ENCODE measurements at places on chromosomes 4 and X.

- no peak for DNase-seq
Measured at GRCh38 chr4:87783781-87784180, 15.6 kb upstream of the IBSP start.

- DNase-seq: peak; percentile 59
Measured at GRCh38 chr4:82905205-82905604, 4.7 kb downstream of the THAP9 start.

DNA sequence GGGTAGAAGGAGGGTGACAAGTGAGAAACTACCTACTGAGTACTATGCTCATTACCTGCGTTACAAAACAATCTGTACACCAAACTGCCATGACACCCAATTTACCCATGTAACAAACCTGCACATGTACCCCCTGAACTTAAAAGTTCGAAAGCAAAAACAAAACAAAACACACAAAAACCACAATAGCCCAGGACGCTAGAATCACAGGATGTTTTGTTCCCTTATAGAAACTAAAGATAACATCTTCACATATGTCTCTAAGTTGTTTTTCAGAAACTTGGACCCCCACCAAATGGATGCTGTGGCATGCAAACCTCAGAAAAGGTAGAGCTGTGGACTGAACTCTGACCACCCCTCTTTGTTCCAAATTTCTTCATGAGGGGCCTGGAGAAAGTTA, 25.2 kb upstream of the PNMA5 start:
- no peak for DNase-seq

- peak; percentile 81 for DNase-seq
Measured at GRCh38 chr4:155953151-155954117, at the start of gene CTSO. TSS of gene CTSO (minus strand) at chr4:155953866. CDS start at chr4:155953847, 19 bp downstream.

DNA sequence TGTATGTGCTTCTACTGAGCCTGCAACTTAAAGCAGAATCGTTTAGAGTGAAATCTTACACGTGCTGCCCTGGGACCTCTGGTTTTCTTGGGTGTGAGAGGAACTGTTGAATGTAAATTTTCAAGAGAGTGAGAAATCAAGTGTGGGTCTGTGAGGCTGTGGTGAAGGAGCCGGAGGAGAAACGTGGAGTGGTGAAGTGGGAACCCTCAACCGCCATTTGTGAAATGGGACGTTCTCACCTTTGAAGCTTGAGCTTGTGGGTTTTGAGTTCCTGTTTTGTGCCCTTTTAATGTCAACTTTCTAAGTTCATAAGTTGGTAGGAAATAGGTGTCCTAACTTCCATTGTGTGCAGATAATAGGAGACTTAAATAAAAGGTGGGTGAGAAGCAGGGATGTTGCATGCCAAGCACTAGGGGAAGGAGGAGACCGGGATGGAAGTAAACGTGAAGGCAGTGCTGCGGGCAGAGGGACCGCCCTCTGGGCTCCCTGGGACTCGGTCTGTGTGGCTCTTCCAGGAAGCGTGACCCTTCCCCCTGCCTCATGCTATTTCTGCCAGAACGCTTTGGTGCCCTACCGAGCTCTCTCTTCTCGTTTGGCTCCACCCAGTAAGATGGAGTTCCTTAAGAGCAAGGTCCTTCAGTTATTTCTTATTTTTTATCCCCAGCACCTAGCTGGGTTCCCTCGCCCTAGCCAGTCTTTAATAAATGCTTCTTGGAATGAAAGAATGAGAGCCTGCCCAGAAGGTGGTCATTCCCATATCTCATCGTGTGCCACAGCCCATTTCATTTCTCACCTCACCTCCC, 56.0 kb downstream of the TMEM131L start:
- no peak for DNase-seq

- DNase-seq: no peak
Measured at GRCh38 chrX:24498975-24499374, 33.9 kb downstream of the PDK3 start.

DNA sequence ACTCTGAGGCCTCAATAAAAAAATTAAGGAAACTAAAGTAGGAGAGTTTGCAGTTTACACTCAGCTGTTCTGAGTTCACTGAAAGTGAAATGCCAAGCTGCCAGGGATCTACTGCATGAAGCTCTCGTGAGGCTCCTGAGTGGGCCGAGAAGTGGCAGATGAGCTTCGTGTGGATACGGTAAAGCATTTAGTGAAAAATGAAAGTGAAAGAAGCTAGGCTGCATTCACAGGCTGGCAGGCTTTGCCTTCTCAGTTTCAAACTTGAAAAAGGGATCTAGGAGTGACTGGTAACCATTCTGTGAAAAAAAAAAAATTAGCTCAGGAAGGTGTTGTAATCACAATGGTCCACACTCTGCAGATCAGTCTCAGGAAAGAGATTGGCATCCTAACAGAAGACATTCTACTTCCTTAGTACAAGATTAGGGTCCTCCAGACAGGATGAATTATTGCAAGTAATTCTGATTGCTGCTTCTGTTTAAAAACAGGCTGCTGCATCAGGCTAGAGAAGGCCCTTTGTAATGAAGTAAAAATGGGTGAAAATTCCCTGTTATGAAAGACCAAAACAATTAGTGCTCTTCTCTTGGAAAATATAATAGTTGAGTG, 679.9 kb downstream of the RPA4 start:
- DNase-seq: peak; percentile 38

- no peak for DNase-seq
Measured at GRCh38 chr4:15945516-15945915, 7.0 kb upstream of the FGFBP1 start.

GRCh38 chrX:97446298-97446882, 562.7 kb downstream of the RPA4 start:
- DNase-seq: no peak

- no peak for DNase-seq
Measured at GRCh38 chrX:151723156-151723760, 7.4 kb downstream of the FATE1 start.

DNA sequence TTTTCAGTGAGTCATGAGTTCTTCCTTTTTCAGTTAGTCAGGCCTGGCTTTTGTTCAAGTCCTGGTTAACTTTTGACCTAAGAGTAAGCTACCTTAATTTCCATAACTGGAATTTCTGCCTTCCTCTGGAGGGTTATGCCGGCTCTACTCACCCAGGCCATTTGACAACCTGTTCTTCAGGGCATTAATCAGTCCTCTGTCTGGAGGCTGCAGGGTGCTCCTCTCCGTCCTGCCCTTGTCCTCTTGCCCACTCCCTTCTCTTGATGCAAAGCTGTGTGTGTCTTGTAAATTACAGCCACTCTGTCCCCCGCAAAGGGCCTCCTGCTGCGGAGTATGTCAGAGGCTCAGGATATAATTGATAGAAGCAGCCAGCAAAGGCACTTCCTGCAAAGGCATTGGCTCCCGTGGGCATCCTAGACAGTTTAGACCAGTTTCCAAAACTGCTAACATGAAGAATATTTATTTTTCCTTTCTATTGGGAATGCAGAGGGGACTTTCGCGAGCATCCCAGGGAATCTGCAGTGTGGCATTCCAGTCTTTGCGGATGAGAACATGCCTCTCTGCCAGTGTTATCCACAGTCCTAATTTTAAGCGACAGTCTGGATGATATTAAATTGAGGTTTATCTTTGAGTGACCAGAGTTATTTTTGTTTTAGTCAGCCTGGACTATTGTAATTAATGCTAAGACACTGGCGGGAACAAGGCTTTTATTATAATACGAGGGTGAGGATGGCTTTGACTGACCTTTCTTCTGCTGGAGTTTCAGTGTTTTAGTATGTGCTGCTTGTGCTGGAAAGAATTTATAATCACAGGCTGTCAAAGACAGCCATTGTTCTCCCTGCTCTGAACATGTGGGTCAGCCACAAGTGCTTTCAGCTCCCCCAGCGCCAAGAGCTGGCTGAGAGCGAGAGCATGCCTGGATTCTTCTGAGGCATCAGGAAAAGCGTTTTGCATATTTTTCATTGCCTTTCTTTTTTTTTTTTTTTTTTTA, 74.2 kb downstream of the LIMCH1 start:
- peak; percentile 51 for DNase-seq

DNA sequence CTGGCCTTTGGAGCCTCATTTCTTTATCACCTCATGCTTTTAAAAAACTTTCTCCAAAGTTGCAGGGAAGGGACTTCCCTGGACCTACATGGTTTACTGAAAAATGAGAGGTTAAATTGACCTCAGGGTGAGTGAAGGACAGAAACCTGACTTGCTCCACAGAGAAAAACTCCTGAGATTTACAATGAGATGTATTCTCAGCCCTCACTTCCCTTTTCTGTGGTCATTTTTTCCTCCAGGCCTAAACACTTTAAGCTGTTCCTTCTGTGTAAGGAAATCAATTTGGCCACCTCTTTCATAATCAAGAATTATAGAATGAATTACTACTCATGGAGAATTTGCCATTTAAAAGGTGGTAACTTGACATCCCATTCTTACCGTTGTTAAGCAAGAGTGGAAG, 77.9 kb downstream of the HPGD start:
- DNase-seq: no peak

DNA sequence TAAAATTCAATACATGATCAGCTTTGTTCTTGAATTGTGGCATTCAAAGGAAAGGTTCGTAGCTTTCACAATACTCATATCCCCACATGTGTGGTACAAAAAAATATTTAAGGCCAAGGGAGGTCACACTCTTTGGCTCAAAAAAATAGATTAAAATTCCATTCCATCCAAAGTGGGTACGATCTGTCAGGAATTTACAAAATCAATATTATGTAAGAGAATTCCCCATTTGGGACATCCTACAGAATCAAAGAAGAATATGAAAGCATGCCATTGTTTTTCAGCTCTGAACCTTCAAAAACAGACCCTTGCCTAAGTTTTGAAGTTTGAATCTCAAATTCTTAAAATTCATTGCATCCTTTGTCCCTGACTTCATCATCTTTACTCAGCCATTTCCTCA, 85.8 kb downstream of the MID1 start:
- no peak for DNase-seq

DNA sequence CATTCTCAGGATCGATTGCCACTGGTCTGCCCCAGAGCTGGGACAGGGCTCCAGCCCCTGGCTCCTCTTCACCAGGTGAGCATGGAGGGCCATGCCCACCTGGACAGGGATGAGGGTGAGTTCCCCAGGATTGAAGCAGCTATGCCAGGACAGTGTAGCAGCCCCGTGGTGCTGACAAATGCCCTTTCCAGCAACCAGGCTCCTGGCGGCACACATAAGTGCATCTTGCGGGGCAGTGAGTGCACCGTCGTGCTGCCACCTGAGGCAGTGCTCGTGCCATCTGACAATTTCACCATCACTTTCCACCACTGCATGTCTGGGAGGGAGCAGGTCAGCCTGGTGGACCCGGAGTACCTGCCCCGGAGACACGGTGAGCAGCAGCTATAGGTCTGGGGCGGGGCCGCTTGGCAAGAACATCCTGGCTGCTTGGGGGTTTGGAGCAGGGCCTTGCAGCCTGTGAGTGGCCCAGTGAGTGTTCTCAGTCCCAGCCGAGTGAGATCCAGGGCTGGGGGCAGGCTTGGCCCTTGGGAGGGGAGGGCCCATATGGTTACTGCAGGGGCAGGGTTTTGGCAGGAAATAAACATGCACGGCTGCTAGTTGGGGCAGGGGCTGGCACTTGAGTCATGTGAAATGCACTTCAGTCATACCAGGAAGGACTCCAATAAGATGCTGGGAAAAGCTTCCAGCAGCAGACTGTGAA, 6.1 kb downstream of the IL9R start:
- no peak for DNase-seq

- no peak for DNase-seq
Measured at GRCh38 chrX:119101168-119101567, 26.4 kb downstream of the KIAA1210 start.

- no peak for DNase-seq
Measured at GRCh38 chrX:53438832-53439230, 4.7 kb upstream of the HSD17B10 start.

DNA sequence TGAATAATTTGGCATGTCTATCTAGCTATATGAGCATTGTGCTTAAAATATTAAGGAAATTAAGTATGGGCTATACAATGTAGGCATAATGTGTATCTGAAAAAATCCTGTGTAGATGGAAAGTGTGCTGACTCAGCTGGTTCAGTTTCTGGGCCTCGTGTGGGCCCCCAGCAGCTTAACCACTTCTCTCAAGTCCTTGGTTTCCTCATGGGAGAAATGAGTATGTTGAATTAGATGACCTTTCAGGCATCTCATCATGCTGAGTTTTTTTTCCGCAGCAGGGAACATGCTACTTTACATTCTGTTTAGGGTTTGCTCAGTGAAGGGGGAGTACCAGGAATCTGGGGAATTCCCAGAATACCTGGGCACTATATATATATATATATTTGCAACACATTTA, 30.5 kb downstream of the RHOH start:
- no peak for DNase-seq

DNA sequence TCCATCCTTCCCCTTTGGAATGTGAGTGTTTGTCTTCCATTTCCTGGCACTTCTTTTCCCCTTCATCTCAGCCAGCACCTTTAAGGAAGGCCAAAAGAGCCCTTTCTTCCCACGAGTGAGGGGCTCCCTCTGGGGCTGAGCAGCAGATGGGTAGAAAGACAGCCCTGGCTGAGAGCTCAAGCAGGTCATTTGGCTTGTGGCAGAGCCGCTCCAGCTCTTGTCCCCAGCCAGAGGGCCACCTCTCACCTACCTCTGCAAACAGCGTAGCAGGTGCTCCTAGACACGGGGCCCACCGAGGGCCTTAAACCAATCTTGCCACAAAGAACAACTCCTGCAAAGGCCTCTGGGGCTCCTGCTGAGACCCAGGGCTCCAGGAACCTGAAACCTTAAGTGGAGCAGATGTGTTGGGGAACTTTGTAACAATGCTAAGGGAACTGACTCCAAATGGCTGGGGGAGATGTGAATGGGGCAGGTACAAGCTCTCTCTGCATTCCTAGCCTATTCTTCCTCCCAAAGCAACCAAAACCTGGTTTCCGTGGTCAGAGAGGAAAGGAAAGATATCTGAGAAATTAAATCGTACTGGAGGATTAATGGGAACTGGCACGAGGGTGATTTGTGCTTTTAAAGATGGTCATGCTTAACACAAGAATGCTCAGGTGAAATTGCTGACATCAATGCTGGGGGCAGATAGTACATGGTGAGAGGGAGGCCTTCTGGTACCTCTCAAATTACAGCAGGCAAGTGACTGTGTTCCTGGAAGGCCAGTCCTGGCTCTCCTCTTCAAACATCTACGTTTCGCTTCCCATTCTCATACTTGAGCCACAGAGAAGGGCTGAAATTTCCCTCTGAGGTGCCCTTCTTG, 27.0 kb downstream of the TFDP3 start:
- no peak for DNase-seq

- DNase-seq: no peak
Measured at GRCh38 chrX:136034668-136035067, 49.4 kb downstream of the SLC9A6 start.

- no peak for DNase-seq
Measured at GRCh38 chrX:19613645-19614323, 98.5 kb upstream of the MAP3K15 start.

GRCh38 chr4:170336238-170336775, 246.6 kb upstream of the AADAT start:
- no peak for DNase-seq

DNA sequence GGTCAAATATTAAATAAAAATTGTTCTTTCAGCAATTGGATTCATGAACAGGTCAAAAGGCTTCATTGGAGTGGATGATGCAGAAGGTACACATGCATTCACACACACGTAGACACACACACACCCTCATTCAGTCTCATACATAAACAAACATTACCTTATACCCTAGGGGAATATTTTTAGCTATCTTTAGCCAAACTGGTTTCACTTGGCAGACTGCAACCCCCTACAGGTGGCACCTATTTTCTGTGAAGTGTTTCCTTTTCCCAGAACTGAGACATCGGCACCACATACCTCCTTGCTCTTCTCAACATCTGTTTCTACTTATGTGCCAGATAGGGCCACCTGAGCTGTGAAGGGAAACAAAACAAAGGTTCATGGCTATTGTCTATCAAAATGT, 18.5 kb upstream of the KDR start:
- no peak for DNase-seq

Measured in kidney glomerular epithelial cell (primary cell).